ENCODE measurements at places on chromosomes 2 and 18.
A peak's percentile ranks its signal among the peaks of the same experiment; 100 is the strongest.

- DNase-seq = no peak
These were observed 521.2 kb upstream of the POU3F3 start for GRCh38 chr2:104332731-104333130.

- DNase-seq = no peak
These were observed 716.7 kb downstream of the DCDC2C start for GRCh38 chr2:4420032-4420431.

DNA sequence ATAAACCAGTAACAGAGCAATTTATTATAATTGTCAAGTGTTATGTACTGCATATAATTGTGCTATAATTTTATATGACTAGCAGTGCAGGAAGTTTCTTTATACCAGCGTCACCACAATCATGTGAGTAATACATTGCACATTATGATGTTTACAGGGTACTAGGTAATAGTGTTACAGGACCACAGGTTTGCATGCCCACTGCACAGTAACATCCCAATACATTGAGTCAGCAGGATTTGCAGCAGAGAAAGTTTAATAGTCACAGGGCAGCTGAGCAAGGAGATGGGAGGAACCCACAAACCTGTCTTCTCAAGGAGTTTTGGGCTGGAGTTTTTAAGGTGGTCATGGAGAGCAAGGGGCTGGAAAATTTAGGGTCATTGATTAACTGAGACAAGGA is 1042.9 kb upstream of the ACVR2A start:
- DNase-seq = peak; percentile 8

DNA sequence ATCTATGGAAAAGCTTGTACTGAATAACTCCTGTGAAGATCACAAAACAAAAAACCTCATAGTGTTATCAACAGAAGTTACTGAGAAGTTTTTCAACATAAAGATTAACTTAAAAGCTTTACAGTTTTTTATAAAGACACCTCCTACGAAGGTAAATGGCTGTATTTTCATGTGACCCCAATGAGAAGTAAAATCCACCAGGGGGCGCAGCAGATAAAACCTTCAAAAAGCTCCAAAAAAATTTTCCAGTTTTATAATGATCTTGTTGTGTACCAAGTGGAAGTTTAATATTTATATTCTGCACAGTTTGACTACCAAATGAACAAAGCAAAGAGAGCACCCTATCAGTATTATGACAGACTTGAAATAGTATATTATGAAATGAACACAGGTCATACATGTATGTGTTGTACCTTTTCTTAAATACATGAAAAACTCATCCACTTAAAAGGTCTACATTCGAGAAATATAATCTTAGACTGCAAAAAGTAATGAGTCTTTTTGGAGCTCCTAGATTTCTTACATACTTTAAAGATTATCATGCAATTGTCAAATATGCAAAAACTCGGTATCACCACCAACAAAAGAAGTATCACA is 38.5 kb downstream of the PNO1 start:
- peak; percentile 22 for DNase-seq

GRCh38 chr2:65443509-65444186 is 11.2 kb upstream of the SPRED2 start:
- DNase-seq = no peak

- DNase-seq = no peak
These were observed 19.5 kb upstream of the PUM2 start for GRCh38 chr2:20370191-20370590.

DNA sequence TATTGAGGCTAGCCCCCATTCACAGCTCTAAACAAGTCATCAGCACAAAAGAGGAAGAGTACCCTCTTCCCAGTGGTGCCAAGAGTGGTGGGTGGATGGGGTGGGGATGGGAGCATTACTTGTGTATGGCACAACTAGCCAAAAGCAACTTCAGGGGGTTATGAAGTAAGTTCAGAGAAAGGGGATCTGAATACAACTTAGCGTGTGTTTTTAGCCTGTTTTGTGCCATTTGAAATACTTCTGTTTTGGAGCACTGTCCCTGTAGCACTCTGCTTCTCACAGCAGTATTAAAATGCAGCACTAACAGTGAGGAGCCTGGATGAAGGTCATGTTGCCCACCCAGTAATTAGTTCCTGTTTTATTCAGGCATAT is 113.5 kb downstream of the CRIM1 start:
- no peak for DNase-seq

GRCh38 chr18:58662118-58662517 is 9.1 kb upstream of the MALT1 start:
- DNase-seq = no peak

DNA sequence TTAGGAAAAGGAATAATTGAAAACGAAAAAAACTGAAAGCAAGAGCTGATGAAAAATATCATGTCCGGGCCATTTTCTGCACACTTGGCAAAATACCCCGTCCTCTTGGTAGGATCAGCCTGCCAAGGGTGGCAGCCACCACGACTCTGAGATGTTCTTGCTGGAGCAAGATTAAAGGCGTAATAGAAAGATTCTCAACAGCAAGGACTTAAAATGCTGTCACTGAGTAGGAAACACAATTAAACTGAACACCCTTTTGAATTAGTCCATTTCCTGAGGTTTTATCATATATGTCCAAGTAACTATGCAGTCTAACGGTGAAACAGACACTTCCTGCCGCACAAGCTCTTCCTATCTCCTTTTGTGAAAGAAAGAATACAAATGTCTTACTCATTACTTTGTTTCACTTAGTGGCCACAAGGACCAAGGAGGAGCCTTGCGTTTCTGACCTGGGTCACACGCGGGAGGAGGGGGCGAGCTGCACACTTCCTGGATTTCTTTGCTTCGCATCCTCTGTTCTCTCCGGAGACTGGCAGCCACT is 222.7 kb downstream of the PIEZO2 start:
- DNase-seq = peak; percentile 75

Data from NCI-H226 (cell line).